ENCODE measurements at places on chromosomes 3 and 15.

DNA sequence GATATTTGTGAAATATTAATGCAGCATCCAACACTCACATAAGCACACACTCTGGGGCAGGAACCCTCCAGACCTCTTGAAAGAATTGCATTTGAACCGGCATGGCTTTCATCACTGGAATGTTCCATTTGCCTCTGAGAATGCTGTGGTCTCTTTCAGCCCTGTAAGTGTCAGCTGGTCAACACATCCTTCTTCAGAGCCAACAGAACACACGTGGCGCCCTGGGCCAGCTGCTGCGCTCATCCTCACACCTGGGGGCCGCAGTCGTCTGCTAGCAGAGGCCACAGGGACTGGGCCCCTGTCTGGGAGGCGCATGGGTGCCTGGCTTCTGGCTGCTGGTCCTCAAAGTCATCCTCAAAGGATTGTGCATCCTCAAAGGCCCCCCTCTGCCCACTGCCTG is 71.4 kb upstream of the HERC1 start:
- no peak for DNase-seq

GRCh38 chr15:92117261-92117731 is 263.8 kb downstream of the SLCO3A1 start:
- no peak for DNase-seq

DNA sequence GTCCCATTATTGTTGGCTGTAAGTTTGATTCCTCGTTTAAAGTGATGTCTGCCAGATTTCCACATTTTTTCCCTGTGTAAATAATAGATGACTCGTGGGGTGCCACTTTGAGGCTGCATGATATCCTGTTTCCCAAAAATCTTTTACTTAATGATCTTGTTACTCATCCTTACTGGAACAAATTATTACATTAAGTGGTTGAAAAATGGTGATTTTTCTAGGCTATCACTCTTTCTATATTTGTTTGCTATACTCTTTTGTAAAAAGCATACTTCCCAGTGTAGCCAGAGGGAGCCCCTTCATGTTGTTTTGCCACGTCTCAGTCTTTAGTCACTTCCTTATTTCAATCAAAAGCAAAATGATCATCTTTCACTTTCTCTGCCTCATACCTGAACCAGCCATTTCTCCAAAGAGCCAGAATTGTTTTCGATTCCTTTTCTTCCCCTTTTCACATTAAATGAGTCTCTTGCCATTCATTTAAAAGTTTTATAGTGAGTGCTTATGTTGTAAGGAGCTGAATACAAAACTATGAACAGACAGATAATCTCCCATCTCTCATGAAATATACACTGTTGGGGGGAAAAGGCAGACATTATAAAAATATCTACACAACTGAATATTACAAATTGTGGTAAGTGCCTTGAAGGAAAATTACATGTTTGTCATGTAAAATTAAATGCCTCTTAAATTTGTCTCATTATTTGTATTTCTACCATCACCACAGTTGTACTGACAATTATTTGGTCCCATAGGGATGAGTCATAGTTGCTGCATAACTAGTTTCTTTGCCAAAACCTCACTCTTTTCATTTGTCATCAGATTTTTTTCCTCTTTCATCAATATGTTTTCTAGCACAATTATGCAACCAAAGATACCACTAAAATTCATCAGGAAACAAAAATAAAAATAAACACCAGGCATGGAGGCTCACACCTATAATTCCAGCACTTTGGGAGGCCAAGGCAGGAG is 41.5 kb downstream of the ADGRG7 start:
- DNase-seq, result peak; percentile 57

DNA sequence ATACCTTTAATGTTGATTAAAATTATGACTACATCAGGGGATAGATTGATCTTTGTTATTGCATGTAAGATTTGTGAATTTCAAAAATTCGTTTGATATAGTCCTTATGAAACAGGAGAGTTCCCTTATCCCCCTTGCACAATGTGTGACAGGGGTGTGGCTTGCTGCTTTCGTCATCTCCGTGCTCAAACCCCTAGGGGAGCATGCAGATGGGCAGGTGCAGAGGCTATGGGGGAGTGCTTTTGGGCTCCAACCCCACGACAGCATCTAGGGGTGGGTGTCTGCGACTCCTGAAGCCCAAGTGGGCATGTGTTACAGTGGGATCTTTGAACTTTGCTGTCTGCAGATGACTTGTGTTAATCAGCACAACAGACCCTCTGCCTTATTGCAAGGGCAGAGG is 360.1 kb upstream of the GOLIM4 start:
- DNase-seq, result no peak

- DNase-seq, result no peak
Measured at GRCh38 chr3:23105048-23105447, 98.1 kb upstream of the UBE2E2 start.

DNA sequence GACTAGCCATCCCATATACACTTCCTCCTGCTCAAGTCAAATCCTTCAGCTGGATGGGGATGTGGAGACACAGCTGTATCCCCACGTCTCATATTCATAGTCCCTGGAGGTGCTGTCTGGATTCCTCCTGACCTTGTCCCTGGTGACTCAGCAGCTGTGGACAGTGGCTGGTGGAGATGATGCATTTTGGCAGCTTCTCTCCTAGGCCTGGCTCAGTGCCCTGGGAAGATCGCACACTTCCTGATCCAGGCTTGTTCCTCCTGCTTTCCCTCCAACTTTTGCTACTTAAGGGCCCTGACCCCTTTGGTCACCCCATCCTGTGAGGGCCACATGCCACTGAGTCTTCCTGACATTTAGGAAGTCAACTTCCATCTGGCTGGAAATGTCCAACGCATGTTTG is 44.4 kb downstream of the ADAMTSL3 start:
- DNase-seq, result no peak

- no peak for DNase-seq
Measured at GRCh38 chr3:112561484-112561733, 353 bp downstream of the ATG3 start.

DNA sequence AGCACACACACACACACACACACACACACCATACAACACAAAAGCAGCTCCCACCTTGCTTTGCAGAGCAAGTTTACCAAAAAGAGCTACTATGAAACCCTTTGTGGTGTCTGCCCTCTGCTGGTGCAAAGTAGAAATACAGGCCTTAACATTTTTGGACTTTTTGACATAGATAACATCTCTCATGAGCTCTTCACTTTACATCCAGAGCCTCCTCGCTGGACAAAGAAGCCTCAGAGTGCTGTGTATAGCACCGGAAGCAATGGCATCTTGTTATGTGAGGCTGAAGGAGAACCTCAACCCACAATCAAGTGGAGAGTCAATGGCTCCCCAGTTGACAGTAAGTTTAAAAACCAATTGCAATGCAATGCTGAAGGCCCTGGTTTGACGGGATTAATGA is 157.9 kb downstream of the CHL1 start:
- DNase-seq, result no peak

GRCh38 chr3:24377218-24377993 is 117.2 kb downstream of the THRB start:
- DNase-seq, result no peak

GRCh38 chr3:115165701-115166100 is 18.6 kb upstream of the ZBTB20 start:
- DNase-seq, result no peak

DNA sequence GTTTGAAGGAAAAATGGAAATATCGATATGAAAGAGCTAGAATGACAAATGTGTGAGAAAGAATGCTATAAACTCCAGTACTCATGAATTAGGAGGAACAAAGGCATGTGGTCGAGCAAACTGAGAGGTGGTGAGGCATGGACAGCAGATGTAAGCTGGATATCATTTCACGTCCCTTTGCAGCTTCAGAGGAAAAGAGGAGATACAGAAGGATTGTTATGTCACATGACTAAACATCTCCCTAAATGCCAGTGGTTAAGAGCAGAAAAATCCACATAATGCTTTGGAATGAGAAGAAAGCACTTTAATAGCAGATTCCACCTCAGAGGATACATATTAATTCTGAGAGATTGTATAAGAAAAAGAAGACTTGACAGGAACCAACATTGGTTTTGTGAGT is 248.7 kb downstream of the ZIC4 start:
- no peak for DNase-seq

DNA sequence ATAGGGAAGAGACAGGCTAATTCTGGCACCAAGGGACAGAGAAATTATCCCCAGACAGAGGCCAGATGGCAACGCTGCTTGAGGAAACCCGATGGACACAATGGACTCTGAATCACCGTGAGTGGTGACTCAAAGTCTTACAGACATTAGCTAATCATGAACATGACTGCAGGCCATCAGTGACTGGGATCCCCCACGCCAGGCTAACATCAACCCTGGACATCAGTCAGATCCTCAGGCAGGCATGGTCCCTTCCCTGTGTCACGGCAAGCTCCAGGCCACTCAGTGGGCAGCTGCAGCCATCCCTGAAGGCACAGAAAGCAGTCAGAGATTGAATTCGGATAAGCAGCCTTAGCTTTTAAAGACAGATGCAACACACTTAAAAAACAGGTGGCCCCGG is 23.8 kb upstream of the OXTR start:
- DNase-seq, result no peak

GRCh38 chr15:60649845-60650548 is 171.1 kb upstream of the ICE2 start:
- no peak for DNase-seq

GRCh38 chr3:191499307-191500080 is 38.5 kb downstream of the PYDC2 start:
- DNase-seq, result no peak

DNA sequence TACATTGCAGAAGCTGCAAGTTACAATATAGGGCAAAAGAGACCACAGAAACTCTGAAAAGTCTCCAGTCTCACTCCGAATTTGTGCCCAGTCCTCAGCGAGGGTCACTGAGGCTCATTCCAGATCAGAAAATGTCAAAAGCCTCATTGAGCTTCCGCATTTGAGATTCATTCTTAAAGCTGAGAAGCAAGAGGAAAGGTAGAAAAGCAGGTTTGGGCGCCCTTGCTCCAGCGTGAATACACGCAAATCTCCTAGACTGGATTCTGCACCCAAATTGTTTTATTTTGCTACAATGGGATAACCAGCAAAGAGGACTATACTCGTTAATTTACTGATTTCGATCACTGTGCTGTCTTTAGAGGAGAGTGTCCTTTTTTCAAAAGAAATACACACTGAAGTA is 212.2 kb downstream of the STT3B start:
- DNase-seq, result no peak

GRCh38 chr3:133476971-133477375 is 77.1 kb downstream of the BFSP2 start:
- no peak for DNase-seq

DNA sequence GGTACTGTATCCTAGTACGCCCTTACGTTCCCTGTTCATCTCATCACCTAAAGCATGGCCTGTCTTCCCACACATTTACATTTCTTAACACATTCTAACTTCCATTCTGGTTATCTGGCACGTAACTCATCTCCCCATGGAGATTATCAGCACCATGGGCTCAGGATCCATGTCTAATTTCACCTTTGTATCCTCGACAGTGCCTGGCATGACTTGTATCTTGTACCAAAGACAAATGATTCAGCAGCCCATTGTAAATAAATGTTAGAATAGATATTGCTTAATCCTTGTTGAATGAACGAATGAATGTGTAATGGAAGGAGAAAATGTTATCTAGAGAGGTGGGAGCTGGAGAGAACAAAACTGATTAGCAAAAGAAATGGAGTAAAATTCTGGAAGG is 69.7 kb upstream of the TPM1 start:
- no peak for DNase-seq

GRCh38 chr3:72523429-72524151 is 324.7 kb downstream of the SHQ1 start:
- DNase-seq, result peak; percentile 93

DNA sequence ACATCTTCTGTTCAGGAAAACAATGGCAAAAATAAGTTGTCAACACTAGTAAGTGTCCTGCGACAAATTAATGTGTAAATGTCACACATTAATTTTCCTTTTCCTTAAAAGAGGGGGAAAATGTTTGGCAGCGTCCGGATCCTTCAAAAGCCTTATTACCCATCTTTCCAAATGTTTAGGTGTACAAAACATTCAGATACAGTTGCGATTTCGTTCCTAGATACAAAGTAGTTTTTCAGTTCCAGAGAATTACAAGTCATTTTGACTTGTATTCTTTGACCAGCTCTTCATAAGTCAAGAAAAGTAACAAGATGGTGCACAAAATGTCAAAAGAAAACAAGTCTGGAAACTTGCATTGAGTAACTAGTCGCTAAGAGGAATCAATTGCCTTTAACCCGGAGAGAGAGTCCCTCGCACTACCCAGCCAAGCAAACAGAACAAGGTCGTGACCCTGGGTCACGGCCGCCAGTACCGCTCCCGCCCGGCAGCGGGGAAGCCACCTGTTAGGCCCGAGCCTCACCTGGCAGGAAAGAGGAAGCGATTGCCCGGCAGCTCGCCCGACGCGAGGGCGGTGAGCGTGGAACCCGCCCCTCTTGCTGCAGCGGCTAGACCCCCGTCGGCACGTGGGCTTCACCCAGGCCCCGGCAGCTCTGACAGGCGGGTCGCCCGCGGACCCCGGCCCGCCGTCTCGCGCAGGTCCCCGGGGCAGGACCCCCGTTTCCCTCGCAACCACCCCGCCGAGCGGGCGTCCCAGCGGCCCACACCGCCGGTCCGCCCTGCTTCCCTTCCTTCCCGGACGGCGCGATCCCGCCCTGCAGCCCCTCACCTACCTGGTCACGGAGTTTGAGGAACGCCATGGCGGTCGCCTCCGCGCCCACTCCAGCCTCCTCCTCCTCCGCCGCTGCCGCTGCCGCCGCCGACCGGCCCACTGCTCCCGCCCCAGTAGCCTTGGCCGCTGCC is 61.0 kb upstream of the ANKRD28 start:
- DNase-seq, result peak; percentile 33

- DNase-seq, result peak; percentile 30
Measured at GRCh38 chr15:98952381-98952803, 55.2 kb downstream of the PGPEP1L start.

GRCh38 chr3:147421184-147421912 is 12.2 kb downstream of the ZIC1 start:
- no peak for DNase-seq

GRCh38 chr3:174821477-174821876 is 37.7 kb upstream of the NAALADL2 start:
- DNase-seq, result no peak

- DNase-seq, result no peak
Measured at GRCh38 chr15:97687654-97688053, 272.8 kb upstream of the ARRDC4 start.

DNA sequence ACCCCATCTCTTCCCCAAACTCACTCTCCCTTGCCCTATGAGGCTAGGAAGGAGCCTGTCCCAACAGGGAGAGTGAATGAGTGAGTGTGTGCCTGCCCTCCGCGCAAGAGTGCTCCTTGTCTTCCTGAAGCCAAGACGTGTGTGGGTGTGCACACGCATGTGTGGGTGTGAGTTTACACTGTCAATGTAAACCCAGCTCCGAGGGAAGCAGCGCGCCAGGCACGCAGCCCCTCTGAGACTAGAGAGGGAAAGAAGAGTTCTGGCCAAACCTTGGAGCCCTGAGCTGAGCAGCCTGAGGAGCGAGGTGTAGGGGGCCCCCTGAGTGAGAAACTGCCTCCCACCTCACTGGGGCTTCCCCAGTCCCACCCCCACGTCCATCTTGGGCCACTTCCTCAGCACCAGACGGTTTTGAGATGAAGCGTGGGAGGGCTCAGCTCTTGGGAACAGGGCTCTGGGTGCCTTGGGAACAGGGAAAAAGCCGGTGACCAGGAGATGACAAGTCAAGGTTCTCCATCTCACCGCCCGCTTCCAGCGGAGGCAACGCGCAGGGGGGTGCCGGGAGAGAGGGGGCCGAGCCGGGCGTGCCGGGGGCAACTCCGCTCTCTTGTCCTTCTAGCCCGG is 5.1 kb downstream of the MECOM start:
- peak; percentile 65 for DNase-seq
